ENCODE measurements at places on chromosomes 13 and 19.

GRCh38 chr19:958967-959855, 24.9 kb upstream of the WDR18 start:
- DNase-seq, result no peak

DNA sequence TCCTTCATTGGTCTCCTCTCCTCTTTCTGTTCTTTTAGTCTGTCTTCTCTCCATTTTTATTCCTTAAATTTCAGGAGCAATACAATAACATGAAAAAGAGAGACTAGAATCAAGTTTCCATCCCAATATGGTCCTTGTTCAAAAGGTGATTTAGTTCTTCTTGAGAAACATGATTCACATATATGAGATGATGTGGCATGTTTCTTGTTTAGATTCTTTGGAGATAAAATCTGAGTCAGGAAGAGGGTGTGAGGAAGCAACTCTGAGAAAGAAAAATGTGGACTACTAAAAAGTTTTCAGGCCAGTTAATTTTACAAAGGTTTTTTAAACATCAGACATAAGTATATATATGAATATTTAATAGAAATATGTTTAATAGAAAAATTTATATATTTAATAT, 231.4 kb downstream of the OXGR1 start:
- peak; percentile 15 for DNase-seq

GRCh38 chr19:10730932-10731331, 13.1 kb downstream of the DNM2 start:
- no peak for DNase-seq

GRCh38 chr13:95547531-95548167, 4.9 kb upstream of the CLDN10 start:
- no peak for DNase-seq

- DNase-seq, result peak; percentile 71
These were observed 6.9 kb downstream of the IL4I1 start for GRCh38 chr19:49889687-49890348.

GRCh38 chr19:7926727-7927604, 1.0 kb upstream of the CTXN1 start:
- no peak for DNase-seq

- DNase-seq, result no peak
These were observed 39.3 kb upstream of the RNF17 start for GRCh38 chr13:24724714-24725113.
